CD4-positive, alpha-beta T cell treated with Interleukin-4 for 1 hour (primary cell): ENCODE measurements at places on chromosomes 6 and 20.

DNA sequence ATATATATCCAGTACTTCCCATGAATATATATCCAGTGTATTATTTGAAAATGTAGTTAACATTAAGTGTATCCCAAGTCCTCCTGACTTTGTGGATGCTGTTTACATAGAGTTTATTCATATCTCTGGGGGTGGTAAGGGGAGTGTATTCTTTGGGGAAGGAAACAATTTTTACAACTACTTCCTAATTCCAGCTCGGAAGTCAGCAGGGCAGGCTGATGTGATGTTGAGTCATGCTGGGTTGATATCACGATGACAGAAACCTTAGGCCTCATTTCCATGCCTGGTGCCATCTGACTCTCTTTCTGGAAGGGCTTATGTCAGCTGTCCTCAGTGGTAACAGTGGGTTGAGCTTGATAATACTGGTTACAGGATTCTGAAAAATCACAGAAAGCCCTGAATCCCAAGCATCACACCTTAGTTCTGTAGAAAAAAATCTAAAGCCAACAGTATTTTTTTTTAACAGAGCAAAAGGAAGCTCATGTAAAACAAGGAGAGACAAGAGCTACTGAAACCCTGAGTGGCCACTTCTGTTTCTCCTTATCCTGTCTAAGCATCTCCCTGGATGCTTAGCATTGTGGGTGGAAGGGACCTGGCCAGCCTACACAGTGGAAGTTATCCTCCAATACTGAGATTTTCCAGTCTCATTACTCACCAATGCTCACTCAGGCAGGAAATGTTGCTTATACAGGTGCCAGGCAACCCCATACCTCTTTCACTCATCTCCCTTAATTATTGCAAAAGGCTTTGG, 75.2 kb upstream of the IYD start:
- no peak for DNase-seq

DNA sequence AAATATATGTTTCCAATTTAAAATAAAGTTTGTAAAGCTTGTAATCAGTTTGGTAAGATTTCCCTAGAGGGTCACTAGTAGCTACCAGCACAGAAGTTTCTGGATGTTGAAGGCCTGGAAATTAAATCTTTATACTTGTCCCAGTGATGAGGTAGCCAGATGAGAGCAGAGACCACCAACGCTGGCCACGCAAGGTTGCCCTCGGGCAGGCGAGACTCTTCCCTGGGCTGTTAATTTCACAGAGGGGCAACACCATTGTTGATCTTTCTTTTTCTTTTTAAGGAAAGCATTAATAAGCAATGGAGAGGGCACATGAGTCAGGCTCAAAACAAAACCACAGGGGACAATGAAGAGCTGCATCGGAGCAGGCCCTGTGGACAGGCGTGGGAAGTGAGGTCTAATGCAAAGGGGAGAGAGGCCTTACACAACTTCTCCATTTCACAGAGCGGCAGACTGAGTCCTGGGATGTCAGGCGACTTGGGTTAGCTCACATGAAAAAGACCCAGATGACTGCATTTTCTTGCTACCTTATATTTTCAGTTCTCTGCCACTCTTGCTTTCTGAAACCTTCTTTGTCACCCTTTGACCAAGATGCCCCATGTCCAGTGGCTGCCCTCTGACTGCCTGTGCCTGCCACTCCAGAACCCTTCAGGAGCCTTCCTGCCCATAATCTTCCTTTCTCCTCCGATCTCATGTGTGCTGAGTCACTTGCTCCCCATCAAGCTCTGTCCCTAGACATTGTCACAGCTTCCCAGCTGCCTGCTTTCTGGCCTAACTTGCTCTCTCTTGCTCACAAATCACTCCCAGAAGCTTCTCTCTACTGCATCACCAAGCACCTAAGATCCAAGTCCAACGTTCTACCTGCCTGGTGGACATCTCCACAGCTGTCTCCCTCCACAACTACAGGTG, 107.7 kb upstream of the CDYL start:
- no peak for DNase-seq

GRCh38 chr20:54984104-54984448, 508.7 kb downstream of the DOK5 start:
- DNase-seq, result no peak

DNA sequence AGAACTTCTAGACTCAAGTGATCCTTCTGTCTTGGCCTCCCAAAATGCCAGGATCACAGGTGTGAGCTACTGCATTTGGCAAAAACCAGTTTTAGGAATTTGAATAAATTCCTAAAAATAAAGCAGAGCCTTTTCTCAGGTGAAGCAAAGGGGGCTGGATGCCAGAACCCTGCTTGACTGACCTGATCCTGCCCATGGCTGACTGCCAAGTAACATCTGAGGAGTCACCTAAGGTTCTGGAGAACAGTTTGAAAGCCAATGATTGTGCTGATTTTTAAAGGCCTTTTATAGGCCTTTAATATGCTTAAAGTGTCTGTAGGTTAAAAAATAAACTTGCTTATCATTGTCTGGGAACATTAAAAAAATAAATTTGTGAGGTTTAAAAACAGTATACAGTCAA, 14.1 kb upstream of the ZSCAN12 start:
- no peak for DNase-seq

DNA sequence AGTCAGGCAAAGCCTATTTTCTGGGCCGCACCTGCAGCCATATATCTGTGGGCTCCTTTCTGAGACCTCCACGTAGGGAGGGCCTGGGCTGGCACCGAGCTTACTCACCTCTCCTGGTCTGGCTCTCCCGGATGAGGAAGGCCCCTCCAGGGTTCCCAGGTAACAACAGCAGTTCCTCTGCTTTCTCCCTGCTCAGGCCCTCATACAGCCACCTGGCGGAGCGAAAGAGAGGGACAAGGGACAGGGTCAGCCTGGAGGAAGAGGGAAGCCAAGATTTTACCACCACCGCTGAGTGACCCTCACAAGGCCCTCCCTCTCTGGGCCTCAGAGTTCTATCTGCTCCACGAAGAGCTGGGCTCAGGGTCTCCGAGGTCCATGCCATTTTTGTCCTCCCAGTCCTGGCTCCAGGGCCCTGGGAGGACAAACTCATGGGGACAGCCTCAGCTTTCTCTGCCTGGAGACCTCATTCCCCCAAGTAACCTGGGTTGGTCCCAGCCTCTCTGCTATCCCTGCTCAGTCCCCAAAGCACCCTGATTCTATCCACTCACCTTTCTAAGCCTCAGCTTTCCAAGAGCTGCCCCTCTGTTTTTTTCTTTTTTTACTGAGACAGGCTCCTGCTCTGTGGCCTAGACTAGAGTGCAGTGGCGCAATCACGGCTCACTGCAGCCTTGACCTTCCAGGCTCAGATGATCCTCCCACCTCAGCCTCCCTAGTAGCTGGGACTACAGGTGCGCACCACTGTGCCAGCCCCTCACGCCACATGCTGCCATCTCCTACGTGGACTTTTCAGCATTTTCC, 13.3 kb downstream of the SLA2 start:
- no peak for DNase-seq

DNA sequence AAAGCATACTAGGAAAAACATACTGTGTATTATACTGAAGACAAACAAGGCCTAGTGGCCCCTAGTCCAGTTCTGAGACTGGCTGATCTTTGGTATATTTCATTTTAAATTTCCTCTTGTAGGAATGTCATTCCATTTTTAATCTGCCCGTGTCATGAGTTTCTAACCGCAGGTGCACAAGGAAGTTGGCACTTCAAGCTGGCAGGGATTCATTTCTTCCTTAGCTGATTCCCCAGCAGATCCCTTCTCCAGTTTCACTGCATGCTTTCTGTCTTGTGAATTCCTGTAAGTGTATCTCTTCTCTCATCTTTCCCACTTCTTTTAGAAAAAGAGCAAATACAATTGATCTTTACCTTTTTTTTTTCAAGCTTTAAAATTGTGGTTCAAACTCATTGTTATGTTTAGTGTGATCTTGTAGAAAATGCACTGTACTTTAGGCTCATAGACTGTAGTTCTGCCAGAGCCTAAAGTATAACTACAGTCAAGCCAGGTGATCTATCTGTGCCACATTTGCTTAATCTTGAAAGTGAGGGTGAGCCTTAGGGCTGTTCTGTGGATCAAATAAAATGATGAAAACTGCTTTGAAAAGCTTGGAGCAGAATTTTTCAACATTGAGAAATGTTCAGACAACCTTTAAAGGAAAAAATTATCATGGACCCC, 37.0 kb downstream of the RNF217 start:
- DNase-seq, result no peak

DNA sequence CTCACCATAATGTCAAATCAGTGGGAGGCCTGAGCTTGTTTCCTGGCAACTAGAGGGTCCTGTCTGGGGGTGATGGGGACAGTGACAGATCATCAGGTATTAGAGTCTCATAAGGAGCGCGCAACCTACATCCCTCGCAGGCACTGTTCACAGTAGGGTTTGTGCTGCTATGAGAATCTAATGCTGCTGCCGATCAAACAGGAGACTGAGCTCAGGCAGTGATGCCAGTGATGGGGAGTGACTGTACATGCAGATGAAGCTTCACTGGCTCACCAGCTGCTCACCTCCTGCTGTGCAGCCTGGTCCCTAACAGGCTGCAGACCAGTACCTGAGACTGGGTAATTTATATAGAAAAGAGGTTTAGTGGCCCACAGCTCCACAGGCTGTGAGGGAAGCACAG, 147.3 kb downstream of the TTLL2 start:
- no peak for DNase-seq

DNA sequence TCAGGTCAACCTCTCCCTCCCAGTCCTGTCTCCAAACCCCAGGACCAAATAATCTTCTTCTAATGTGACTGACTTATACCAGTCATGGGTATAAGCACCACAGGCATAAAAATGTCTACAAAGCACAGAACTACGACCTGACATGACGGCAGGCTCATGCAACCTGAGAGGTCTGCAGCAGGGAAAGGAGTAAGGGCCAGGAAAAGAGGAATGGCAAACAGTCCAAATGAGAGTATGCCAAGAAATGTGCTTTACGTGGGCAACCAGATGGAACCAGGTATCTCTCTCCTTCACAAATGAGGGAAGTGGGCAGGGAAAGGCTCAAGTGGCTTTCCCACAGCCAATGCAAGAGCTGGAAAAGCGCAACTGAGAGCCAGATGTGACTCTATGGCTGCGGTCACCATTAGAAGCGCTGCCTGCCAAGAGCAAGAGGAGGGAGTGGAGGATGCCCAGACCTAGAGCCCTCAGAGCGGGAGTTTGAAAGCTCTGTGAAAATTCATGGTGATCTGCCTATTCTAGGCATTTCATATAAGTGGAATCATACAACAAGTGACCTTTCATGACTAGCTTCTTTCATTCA, 6.0 kb downstream of the APMAP start:
- no peak for DNase-seq

DNA sequence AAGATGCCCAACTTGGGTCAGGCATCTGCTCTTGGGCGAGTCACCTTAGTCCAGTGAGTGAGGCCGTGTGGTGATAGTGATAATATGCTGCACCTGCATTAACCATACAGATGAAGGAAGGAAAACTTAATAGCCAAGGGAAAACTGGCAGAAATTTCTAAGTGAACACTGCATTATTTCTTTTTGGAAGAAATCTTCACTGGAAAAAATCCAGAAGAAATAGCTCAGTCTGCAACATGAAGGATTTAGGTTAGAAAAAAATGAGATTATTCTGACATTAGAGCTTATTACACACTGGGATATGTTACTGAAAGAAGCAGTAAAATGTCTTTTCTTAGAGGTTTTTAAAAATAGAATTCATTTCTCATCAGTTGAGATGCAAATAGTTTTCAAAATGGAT, 947.3 kb downstream of the KIF16B start:
- no peak for DNase-seq

DNA sequence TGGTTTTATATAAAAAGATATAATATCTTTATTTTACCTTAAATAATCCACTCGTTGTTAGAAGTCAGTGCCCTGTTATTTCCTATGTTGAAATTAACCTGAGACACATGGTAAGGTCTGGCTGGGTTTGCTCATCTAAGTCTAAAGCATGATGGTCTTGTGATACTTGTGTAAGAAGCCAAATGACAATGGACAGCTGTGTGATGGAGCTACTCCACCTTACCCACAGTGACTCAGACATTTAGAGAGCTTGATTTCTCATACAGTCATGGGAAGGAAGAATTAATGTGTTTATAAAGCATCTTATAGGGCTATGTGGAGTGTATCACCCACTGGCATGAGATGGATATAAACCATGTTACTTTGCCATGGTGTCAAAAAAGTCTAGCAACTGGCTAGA, 11.7 kb downstream of the CTCFL start:
- DNase-seq, result no peak

GRCh38 chr6:16800341-16800740, 39.1 kb upstream of the ATXN1 start:
- DNase-seq, result no peak

DNA sequence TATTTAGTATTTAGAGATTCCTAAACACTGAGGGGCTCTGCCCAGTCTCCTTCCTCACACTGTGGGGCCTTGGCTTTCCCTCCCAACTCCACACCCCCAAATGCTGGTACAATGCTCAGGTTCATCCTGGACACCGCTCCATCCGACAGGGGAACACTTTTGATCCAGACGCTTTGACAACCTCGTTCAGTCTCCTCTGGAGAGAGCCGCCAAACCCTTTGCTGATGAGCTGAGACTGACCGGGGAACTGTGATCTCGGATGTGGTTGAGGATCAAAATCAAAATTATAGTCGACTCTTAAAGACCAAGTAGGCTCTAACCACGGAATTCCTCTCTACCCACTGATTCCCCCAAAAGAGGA, 38.8 kb upstream of the HLA-E start:
- no peak for DNase-seq

DNA sequence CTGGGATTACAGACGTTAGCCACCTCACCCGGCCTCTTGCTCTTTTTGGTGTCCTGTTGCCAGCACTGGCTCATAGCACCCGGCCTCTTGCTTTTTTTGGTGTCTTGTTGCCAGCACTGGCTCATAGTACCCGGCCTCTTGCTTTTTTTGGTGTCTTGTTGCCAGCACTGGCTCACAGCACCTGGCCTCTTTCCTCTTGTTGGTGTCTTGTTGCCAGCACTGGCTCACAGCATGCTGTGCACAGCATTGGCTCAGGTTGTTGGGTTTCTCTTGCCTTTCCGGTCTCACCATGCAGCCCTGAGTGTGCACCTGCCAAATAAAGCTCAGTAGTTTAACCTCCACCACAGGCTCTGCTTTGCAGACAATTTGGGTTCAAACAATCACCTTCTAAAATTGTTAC, 208.2 kb downstream of the THBS2 start:
- no peak for DNase-seq

DNA sequence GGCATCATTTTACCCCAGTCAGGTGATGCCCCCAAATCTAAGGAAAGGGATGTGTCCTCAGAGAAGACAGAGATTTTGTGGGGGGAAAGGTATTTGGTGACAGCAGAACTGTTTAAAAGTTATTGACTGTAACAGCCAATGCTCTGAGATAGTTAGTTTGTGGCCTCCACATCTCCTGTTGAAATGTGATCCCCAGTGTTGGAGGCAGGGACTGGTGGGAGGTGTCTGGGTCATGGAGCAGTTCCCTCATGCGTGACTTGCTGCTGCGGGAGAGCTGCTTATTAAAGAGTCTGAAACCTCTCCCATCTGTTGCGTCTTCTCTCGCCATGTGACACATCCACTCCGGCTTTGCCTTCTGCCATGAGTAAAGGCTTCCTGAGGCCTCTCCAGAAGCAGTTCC, 282.8 kb upstream of the FOXQ1 start:
- no peak for DNase-seq
